ENCODE measurements at places on chromosomes 5 and 9.

- DNase-seq, result no peak
These were observed 512 bp downstream of the PLK2 start for GRCh38 chr5:58459146-58460001.

GRCh38 chr5:159045165-159045811 lies 54.4 kb downstream of the EBF1 start:
- DNase-seq, result no peak

DNA sequence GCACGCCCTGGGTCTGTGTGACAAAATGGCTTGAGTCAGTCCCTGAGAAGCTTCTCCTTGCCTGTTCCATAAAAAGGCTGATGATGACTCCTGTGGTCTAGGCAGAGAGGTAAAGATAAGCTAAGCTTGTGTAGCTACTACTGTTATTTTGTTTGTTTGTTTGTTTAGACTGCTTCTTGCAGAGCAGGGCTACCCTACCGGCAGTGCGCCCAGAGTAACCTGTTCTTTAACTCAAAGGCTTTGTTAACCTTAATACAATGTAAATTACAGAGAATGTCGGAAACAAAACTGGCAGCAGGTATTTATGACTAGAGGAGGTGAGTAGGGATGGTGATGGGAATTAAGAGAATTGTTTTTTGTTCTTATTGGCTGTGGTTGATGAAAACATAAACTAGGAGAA lies 87.6 kb downstream of the F2RL2 start:
- no peak for DNase-seq

DNA sequence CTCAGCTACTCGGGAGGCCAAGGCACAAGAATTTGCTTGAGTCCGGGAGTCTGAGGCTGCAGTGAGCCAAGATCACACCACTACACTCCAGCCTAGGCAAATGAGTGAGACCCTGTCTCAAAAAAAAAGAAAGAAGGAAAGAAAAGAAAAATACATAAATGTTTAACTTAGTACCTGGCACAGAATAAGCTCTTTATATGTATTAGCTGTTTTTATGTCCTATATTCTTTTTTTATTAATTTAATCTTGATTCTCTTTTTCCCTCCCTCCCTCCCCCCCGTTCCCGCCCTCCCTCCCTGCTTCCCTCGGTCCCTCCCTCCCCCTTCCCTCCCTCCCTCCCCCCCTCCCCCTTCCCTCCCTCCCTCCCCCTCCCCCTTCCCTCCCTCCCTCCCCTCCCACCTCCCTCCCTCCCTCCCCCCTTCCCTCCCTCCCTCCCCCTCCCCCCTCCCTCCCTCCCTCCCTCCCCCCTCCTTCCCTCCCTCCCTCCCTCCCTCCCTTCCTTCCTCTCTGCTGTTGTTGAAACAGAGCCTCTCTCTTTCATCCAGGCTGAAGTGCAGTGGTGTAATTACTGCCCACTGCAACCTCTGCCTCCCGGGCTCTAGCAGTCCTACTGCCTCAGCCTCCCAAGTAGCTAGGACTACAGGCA lies 135.8 kb upstream of the GRHPR start:
- DNase-seq, result no peak

All from activated CD4-positive, alpha-beta T cell treated with anti-CD3 and anti-CD28 coated beads for 36 hours (primary cell).